ENCODE measurements at places on chromosomes 7 and 10.
A peak's percentile ranks its signal among the peaks of the same experiment; 100 is the strongest.

DNA sequence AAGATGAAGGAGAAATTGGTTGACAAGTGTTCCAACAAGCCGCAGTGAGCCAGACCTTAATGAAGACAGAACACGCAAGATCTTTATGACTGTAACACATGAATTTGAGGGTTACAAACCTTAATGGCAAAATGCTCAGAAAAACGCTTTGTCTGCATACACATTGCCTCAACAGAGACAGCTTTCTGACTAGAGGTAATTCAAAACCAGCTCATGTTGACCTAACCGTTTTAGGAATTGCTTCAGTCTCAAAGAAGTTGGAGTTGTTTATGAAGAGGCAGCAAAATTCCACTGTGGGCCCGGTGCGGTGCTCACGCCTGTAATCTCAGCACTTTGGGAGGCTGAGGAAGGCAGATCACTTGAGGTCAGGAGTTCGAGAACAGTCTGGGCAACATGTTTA lies 2.2 kb upstream of the GTF2I start:
- DNase-seq, result no peak

GRCh38 chr10:29229258-29229705 lies 59.6 kb upstream of the LYZL1 start:
- no peak for DNase-seq

- no peak for DNase-seq
Measured at GRCh38 chr7:115078386-115078785, 156.5 kb downstream of the MDFIC start.

DNA sequence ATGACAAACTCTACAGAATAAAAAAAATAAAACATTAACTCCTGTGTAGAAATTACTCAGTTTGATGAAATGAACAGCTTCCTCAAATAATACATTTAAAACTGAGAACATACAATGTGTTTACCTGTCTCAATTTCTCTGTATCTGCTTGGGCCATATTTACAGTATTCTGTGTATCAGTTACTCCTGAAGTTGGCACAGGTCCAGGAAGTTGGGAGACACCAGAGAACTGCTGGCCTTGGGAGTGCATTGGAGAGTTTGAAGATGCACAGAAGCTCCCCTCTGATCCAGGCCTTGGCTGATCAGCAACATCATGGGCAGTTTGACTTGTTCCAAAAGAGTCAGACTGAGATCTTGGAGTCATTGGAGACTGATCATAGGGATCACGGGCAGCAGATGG lies 155.1 kb downstream of the GALNT11 start:
- no peak for DNase-seq

- DNase-seq, result peak; percentile 43
Measured at GRCh38 chr7:111855161-111855841, 293.0 kb upstream of the IMMP2L start.

- DNase-seq, result no peak
Measured at GRCh38 chr10:75472685-75473084, 41.3 kb downstream of the LRMDA start.

Data from NCI-H1105 treated with DMSO at 0.1 percent for 48 hours (cell line).